Psoas muscle (tissue), 8 donors: ENCODE measurements at places on chromosomes 13 and 19. TPM values are rescaled to one million over a fixed set of nuclear protein-coding genes. Genes with fewer than 3 reads are reported as not detected.

Gene GNG7
- 1.2 TPM for total RNA-seq

Gene SLC1A6
- total RNA-seq, result not detected

Gene SIGLEC7
- total RNA-seq, result 0.82 TPM

Gene PRR19
- total RNA-seq, result 0.19 TPM

Gene NRTN
- total RNA-seq, result not detected
